ENCODE measurements at places on chromosomes 5 and 9.

DNA sequence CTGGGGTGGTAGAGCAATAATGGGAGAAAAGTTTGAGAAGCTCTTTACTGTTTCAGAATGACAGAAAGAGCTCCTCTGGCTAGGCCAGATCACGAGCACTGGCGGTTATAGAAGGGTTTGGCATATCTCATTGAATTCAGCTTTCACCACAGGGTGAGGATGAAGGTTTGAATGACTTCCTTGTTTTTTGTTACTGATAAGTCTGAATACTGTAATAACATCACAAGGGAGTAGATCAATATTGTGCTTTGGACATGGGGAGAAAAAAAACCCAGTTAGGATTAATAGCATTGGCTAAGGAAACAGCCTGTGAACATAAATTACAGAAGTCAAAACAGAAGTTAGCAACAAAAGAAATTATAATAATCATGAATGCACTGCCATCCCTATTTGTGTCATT lies 9.4 kb downstream of the PHAX start:
- DNase-seq, result no peak

DNA sequence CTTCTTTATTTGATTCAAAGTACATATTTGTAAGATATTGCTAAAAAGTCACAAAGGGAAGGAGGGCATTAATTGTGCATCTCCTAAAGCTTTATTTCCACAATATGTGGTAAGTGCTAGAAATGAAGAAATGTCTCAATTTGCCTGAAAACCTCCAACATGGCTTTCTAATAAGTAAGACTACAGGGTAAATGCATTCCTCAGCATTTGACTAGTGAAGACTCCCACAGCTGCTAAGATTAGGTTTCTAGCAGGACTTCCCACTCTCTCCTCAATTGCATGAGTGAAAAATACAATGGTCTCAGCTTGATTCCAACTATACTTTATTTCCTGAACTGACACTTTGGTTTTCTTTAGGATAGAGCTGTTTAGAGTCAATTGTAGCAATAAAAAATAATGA lies 162.1 kb downstream of the ELAVL2 start:
- DNase-seq, result no peak

DNA sequence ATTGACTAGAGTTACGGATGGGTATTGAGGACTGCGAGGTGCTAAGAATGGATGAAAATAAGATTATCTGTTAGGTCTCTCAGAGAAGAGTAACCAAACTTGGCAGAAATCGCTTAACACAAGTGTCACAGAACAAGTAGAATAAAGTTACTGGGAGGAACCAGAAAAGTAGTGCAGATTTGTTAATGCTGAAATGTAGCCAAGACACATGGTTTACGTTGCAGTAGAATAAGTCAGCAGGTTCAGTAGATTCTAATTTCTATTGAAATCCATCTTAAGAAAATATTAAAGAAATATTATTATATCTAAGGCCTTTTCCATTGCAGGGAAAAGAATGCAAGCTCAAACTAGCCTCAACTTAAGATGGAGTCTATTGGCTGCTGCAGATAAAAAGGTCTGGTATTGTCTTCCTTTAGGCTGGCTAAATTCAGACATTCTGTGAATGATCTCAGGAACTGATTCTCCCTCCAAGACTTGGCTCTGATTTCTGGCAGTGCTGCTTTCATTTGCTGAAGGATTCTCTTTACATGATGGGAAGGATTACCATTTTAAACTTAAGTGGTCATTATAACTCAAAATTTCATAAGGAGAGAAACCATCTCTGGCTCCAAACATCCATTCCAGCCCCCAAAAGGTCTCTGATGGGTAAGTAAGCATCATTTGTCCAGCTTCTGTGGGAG lies 314.9 kb downstream of the MARCHF11 start:
- no peak for DNase-seq

GRCh38 chr9:131590907-131591844 lies 45.9 kb downstream of the PRRT1B start:
- peak; percentile 64 for DNase-seq

- DNase-seq, result no peak
Observed at GRCh38 chr5:38722918-38723317, 122.9 kb upstream of the OSMR start.

DNA sequence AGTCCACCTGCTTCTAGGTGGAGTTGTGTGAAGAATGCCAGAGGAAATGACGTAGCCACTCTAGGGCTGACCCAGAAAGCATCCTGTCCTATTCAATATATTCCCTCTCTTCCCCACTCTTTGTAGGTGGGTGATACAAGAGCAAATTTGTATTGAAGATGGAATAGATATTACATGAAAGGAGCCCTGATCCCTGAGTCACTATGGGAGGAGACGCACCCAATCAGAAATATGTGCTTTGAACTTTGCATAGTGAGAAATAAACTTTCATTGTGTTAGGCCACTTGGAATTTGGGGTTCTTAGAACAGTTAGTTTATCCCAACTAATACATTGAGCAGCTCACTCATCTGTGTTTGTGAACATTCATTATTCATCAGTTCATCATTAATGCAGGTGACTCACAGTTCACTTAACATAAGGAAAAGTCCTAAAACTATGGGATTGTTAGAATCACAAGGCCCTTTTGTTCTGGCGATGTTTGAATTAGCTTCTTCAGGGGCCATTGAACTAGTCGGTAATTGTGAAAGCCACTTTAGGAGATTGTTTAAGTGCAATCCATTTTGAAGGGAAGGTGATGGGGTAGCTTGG lies 26.9 kb upstream of the NTRK2 start:
- no peak for DNase-seq

DNA sequence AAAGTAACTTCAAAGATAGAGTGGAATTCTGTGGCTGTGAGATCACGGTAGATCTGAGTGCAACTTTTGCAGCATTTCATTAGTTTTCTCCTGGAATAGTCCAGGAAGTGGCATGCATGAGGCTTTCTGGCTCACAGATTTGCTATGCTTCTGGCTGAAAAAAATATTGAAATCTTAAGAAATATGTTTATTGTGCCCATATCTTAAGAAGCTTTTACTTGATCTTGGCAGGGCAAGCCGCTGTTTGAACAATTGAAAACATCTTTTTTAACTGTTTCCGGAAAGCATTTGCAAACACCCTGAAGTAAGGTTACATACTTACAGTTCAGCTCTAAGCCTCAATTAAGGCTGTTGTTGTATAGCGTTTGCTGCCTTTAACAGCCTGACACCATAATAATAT lies 135.7 kb upstream of the GDNF start:
- DNase-seq, result no peak

- no peak for DNase-seq
Observed at GRCh38 chr9:86141843-86142242, 42.5 kb upstream of the GOLM1 start.

DNA sequence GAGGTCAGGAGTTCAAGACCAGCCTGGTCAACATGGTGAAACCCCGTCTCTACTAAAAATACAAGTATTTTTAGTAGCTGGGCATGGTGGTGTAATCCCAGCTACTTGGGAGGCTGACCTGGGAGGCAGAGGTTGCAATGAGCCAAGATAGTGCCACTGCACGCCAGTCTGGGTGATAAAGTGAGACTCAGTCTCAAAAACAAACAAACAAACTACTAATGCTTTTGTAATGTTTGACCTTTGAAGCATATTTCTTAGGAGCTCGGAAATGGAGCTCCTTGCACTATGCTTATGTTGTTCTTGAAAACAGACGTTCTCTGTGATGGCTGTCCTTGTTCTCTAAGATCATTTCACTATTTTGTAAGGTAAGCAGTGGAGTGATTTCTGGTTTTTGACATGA lies 6.0 kb downstream of the F2RL2 start:
- no peak for DNase-seq

GRCh38 chr5:67095346-67096171 lies 101.0 kb downstream of the CD180 start:
- DNase-seq, result no peak

- peak; percentile 24 for DNase-seq
Observed at GRCh38 chr9:15873573-15874177, 320.8 kb downstream of the CCDC171 start.

DNA sequence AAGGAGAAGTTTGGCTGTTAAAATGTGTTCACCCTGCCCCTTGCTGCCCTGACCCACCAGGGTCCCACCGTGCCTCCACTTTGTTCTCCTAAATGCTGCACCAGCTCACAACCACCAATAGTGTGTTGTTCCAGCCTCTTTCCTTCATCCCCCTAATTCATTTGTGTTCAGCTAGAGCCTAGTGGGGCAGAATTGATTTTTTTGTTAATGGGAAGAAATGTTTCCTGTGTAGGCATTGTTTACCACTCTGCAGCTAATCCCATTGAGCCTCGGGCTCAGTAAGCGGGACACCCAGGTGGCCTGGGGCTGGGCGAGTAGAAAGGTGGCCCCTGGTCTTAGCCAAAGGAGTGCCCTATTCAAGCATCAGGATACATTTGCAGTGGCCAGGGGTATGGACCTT lies 127.6 kb downstream of the MVB12B start:
- no peak for DNase-seq

- no peak for DNase-seq
Observed at GRCh38 chr5:143672806-143673205, 139.2 kb upstream of the HMHB1 start.

GRCh38 chr5:2536632-2537377 lies 214.7 kb downstream of the IRX2 start:
- DNase-seq, result no peak

DNA sequence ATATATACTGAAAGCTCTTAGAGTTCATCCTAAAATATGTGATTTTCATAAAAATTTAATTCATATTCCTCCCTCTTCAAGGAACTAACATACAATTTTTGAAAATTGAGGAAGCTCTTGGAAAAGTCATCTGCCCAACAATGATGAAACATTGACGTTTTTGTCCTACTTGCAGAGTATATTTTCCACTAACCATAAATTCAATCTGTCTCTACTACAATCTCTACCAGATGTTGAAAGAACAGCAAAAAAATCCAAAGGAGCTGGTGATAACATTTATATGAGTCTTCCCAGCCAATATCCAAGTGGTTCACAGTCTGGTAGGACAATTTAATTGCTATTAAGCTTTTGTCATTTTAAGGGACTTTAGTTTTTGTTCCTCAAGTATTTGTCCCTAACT lies 81.1 kb upstream of the NR3C1 start:
- DNase-seq, result no peak

GRCh38 chr5:98774192-98775033 lies 950 bp downstream of the RGMB start:
- peak; percentile 63 for DNase-seq

DNA sequence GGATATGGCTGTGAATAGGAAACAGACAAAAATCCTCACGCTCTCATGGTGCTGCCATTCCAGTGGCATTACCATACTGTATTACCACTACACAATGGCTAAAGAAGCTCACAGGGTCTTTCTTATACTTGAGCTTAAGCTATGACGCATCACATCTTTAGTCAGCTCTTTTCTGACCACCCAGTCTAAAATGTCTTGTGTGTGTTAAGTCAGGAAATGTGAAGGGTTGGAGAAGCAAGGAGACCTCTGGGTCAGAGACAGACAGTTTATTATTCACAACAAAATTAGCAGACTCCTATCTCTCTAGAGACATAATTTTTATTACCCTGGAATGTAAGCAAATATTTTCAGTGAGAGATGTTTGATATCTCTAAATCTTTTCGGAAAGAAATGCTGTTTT lies 1583.2 kb upstream of the WWC1 start:
- no peak for DNase-seq

DNA sequence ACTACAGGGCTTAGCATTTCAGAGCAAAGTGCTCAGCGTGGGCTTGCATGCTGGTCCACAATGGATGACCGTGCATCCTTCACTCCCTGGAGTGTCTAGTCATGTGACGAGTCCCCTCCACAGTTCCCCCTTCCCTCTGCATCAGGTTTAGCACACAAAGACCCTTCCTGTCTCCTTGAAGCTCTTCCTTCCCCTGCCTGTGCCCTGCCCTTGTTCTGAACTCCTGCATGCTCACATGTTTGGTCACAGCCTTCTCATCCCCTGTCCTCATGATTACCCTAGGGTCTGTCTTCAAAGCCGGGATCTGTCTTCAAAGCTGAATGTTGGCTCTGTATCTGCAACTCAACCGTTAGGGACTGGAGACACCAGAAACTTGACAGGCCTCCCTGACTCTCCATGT lies 388.9 kb downstream of the SEMA5A start:
- no peak for DNase-seq

DNA sequence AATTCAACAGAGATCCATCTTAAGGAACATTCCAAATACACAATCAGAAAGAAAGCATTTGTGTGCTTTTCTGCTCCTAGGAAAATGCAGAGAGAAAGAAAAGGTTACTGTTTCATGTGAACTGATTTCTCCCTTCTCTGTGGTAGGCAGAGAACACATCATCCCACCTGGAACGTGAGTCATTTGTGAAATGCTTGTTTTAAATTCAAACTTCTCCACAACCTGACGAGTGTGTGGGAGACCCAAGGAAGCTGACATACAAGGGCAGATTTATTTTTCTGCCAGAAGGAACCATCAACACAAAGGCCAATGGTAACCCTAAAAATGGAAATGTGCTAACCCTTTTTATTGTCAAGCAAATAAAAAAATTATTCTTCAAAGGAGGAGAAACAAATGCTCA lies 156.4 kb downstream of the EFNA5 start:
- no peak for DNase-seq

GRCh38 chr9:135478829-135479468 lies 633 bp upstream of the PPP1R26 start:
- DNase-seq, result no peak

DNA sequence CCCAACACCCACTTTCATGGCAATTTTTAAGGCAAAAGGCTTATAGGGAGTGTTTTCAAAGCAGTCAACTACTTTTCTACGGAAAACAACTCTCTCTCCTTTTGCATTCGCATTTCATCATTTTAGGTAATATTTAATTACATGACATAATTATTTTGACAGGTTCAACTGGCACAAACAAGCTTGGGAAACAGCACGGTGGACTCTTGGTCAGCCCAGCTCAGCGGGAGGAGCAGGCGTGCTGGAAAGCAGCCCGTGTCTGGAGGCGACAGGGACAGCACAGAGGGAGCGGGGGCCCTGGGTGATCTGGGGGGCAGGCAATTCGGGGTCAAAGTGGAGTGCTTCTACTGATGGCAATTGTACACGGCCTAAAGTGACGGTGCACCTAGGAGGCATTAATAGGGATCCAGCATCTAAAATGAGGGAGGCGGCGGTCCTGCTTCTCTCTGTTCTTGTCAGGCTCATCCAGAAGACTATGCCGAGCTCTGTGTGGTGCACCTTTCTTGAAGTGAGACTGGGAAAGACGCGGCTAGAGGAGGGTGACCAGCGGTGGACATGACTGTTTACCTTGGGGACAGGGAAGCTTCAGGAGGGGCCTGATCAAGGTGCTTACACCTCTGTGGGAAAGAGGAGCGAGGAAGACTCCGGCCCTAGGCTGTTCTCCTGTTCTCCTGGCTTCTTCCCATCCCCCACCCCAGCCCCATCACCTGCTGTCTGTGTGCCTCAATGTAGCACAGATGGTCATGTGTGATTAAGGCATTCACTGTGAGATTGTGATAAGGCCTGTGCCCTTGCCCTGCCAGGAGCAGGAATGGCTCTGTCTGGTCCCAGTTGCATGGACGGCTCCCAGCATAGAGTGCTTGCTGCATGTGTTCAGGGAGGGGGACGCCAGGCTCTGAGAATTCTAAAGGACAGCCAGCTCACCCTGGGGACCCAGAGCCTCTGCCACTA lies 3.4 kb downstream of the MYMK start:
- no peak for DNase-seq

- DNase-seq, result no peak
Observed at GRCh38 chr9:135443797-135444425, 35.7 kb upstream of the PPP1R26 start.

Measured in naive thymus-derived CD8-positive, alpha-beta T cell (primary cell).